ENCODE measurements at places on chromosomes 6 and 20.

DNA sequence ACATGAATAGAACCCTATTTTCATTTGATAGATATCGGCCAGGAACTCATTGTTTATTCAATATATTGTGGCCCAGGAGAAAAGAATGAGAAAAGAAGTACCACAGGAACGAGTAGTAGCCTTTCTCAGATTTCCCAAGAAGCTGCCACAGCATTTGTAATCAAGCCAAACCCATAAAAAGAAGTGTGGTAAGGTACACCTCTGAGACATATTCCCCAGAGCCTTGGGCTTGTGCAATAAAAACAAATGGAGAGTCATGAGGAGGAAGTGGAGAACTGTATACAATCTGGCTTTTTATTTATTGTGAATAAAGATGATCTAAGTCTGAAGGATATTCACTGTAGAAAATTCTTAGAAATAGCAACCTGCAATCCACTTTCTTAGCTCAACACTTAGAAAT, 36.7 kb downstream of the KIF6 start:
- no peak for DNase-seq

GRCh38 chr6:138403801-138404665, at the start of gene HEBP2:
Gene HEBP2, plus strand, starts transcription at chr6:138404223. Its CDS starts 273 bp downstream, at chr6:138404496.
- DNase-seq, result peak; percentile 85

GRCh38 chr20:5390720-5391119, 74.0 kb upstream of the PROKR2 start:
- no peak for DNase-seq

GRCh38 chr6:81450180-81450579, 302.3 kb downstream of the TENT5A start:
- no peak for DNase-seq

DNA sequence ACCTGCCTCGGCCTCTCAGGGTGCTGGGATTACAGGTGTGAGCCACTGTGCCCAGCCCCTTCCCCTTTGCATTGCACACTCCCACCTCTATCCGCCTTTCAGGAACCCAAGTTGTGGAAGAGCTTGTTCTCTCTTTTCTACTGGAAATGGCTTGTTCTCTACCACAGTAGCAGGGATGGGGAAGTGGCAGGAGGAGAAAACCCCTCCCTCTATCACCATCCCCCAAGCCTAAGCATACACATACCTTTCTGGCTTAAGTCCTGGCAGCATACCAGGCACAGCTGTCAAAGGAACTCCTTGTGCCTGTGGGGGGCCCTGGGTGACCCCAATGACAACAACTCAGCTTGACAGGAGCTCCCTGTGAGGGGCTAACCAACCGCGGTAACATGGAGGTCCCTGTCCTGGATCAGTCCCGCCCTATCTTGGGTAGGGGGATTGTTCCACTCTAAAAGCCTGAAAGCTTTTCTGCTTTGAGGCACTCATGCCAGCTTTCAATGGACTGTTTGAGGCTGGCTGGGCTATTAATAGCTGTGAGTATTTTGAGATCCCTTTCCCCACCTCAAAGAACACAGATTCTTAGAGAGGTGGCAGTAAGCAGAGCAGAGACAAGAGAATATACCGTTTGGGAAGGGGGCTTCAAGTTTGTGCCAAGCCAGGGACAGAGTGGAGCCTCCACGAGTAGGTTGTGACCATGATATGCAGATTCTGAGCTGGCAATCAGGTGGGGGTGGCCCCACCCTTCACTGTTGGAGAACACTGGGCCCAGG, 2.3 kb downstream of the KLHDC3 start:
- no peak for DNase-seq

DNA sequence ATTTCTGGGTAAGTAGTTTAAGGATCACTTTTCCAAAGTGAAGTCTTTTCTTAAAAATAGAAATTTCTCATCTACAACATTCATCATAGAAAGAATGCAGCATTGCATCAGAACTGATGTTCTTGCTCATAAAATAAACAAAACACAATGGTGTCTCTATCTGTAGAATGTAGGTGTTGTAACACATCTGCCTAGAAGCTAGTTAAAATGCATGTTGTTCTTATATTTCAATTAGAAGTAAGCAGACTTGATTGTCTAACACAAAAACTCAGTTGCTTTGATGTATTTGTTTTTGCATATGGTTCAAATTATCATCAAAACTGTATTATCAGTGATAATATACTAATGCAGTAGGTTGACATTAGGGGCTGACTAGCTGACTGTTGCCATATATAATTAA, 654.7 kb upstream of the FLRT3 start:
- no peak for DNase-seq

GRCh38 chr20:13526551-13526950, 112.2 kb downstream of the TASP1 start:
- DNase-seq, result no peak

DNA sequence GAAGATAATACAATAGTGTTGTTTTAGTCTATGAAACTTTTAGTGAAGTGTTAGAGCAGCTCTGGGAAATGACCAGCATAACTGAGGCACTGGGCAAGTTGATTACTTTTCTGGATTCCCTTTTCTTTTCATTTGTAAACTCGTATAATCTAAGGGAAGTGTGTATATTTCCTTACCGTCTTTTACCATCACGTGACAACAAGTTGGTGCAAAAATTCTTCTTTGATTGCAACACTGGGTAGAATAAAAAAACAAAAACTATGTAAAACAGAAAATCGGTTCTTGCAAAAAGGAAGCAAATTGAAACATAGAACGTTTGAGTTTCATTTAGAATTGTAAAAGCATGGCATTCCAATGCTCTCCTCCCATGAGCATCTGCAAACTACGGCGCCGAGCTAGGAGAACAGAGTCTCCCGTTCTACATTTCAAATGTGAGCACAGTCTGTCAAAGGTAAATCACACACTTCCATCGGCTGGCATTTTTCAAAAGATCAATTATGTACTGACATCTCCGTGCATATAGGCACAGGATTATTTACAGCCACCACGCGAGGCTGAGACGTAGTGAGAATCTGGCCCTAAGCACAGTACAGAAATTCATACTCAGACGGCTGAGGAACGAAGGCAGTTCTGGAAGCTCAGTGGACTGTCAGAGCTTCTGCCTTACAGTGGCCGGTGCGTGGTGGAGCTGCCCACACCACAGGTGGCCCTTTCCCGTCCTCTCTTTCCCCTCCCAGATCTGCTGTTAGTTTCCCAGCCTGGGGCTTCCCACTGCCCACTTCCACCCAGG, 314.0 kb downstream of the BMP7 start:
- no peak for DNase-seq

- DNase-seq, result no peak
These were observed 41.8 kb downstream of the SRC start for GRCh38 chr20:37387519-37388269.

DNA sequence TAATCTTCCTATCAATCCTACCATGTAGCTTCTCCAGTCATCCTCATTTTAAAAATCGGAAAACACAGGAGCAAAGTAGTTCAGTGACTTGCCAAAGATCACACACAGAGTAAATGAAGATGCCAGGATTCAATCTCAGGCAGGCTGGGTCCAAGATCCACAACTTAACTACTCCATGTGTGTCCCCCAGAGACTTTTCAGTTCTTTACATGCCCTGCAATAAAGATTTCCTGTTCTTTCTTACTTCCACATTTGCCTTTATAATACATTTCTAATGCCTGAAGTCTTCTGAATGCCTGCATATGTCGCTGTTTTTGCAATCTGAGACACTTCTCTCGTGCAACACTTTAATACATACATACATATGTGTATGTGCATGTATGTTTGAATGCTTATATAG, 121.7 kb upstream of the MARCKS start:
- DNase-seq, result no peak

DNA sequence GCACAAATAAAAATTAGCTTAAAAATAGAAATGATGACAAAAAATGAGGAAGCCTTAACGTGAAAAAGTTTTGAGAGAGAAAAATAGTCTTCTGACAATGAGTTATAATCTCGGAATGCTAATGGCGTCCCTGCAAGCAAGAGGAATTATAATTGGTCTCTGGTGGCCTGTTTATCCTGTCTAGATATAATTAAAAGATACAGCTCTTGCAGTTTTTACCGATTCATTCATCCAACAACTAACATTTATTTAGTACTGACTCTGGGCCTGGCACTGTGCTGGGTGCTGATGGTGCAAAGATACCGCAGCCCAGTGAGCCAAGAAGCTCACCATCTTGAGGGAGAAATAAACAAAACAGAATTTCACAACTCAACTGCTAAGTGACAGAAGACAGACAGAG, 31.6 kb upstream of the ANKRD60 start:
- DNase-seq, result no peak

DNA sequence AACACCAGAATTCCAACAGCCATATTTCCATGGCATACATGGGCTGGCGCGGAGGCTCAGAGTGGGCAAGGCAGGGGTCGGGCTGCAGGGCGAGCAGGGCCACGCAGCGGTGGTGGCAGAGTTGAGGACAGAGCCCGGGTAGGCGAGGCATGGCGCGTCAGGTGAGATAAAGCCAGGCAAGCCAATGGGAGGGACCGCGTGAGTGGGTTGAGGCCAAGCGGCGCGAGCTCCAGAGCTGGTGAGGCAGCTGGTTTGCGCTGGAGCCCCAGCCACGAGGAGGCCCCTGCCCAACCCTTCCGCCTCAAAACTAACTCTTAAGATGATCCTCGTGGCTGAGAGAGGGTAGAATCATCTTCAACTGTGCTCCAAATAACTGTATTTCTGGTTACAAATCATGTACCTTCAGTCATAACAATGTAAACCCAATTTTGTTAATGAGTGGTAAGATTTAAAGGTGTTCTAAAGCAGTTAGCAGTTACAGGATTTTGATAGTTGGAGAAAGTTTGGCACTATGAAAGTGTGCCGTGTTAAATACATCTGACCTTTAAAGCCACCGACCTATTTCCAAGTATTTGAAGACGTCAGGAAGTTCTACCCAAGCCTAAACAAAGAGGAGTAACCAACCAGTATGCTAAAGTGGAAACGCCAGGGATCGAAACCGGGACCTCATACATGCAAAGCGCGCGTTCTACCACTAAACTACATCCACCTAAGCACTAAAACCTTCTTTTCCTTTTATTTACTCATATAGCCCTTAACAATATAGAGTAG, 107.9 kb downstream of the GPX5 start:
- no peak for DNase-seq

DNA sequence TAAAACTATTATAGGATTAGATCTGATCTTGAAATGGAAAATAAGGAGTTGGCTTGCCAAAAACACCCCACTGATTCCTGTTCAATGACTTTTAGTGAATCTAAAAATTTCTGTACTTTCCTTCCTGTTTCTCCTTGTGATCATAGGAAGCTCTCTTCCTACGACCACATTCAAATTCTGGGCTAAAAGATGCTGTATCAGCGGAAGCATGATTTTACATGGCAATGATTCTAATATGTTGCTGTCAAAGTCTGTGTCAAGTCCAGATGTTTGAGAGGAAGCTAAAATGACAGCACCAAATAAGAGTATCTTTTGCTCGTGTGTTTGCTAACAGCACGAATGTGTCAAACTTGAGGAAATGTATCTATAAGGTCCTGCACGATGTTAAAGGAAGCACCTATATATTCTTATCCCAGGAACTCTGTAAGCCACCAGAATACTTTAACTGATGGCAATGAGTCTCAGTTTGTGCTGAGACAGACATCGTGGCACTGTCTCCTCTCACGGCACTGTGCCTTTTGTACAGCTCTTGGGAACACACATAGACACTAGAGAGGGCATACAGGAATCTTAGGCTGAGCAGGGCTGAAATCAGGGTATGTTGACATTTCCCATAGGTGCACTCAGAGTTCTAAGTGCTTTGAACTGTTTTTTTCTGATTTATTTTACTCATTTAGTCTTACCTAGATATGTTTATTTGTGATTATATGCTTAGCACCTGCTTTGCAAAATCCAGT, 24.9 kb upstream of the MAP3K4 start:
- no peak for DNase-seq

DNA sequence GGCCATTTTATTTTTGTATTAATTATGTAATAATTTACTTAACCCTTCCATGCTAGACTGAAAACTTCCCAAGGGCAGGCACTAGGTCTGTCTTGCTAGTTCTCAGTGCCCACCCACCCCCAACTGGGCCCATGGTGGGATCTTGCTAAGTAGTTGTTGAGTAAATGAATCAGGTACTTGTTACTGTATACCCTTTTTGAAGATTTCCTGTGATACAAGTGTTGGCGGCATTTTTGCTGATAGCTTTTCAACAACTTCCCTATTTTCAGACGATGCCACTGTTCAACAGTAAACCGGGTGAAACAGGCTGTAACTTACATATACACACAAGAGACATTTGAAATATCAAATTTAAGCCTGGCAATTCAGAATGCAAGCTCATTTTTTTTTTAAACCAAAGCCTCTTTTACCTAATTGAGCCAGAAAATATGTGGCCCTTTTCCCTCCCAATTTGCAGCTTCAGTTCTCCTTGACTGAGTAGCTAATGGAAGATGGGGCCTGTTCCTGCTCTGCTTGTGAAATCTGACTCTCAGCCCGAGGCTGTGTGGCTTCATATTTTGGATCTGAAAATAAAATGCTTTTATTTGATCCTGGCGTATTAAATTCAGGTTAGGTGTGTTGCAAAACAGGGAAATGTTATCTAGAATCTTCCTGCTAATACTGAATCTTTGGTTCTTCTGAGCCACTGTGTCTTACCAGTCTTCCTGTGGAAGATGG, 288.3 kb downstream of the NRN1 start:
- DNase-seq, result no peak

DNA sequence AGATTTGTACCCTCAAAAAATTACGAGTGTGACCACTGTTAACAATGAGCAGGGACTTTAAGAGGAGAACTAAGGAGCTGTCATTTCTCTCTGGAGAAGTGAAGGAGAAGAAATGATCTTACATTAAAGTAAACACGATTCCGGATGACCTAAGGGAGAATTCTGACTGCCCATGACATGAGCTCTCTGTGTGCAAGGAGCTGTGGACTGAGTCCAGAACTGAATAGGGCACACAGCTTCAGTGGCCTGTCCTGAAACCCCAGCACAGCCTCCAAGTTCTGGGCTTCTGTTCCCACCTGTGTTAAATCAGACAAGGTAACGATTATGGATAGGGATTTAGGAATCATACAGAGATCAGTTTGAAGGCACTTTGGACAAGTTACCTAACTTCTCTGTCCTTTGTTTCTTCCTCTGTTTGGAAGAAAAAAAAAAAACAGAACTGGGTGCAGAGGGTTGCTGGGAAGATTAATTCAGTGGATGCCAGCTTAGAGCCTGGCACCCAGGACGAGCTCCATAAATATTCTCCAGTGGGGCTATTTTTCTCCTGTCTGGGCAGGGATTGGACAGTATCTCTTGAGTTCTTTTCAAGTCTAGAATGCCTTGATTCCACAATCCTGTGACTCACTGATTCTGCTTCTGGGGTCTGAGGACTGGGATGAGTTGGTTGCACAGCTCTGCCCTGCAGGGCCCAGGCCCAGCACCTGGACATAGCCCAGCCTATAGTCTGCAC, 65.7 kb downstream of the MRPL14 start:
- no peak for DNase-seq

Measured in stimulated activated CD4-positive, alpha-beta T cell treated with anti-CD3 and anti-CD28 coated beads, TNF-alpha, amount 100 ng/mL, for 48 hours (primary cell).